A673 (cell line): ENCODE measurements at places on chromosomes 3 and 15.
A peak's percentile ranks its signal among the peaks of the same experiment; 100 is the strongest.

DNA sequence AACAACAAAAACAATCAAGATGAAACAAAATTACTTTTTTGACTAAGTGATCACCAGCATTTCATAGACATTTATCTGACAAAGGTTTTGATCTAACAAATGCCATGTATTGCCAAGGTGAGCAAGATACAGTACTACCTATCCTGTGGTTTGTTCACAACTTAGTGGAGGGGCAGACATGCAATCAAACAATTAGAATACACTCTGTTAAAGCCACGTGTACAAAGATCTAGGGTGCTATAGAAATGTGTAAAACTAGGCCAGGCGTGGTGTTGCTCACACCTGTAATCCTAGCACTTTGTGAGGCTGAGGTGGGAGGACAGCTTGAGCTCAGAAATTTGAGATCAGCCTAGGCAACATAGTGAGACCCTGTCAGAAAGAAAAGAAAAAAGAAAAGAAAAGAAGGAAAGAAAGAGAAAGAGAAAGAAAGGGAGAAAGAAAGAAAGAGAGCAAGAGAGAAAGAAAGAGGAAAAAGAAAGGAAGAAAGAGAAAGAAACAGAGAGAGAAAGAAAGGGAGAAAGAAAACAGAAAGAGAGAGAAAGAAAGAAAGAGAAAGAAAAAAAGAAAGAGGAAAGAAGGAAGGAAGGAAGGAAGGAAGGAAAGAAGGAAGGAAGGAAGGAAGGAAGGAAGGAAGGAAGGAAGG lies 1.4 kb upstream of the TRIM69 start:
- no peak for DNase-seq

- DNase-seq = no peak
Observed at GRCh38 chr3:194476784-194477183, 10.0 kb downstream of the ATP13A3 start.

DNA sequence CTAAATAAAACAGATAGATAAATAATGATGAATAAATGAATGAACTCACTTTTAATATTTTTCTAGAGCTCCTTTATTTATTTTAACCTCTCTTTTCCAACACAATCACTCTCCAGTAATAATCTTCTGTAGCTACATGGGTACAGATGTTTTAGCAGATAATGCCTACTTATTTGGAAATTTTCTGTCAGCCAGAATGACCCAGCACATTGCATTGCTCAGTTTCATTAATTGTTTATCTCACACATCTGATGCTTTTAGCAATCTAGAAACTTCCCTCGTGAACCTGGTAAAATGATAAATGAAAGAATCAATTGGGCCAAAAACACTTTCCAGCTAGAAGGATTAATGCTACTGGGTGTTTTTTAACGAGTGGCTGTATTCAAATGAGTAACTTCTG lies 14.9 kb upstream of the MYH15 start:
- no peak for DNase-seq

DNA sequence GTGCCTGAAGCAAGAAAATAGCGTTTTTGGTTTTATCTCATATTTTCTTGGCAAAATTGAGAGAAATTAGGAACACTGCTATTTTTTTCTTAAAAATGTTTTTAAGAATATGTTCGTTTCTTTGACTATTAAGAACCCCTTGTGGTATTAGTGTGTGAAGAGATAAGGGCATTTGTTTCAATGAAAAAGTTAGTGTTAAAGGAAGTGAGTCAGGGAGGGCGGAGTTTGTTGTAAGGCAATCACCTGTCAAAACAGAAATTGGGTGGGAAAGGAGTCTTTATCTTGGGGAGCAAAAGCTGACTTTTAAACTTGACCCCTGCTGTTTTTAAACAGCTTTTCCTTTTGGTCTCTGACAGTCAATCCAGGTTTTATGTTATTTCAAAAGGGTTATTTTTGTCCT lies 4.2 kb downstream of the RAP2B start:
- no peak for DNase-seq

GRCh38 chr3:9097495-9097894 lies 134.2 kb upstream of the RAD18 start:
- DNase-seq = no peak

DNA sequence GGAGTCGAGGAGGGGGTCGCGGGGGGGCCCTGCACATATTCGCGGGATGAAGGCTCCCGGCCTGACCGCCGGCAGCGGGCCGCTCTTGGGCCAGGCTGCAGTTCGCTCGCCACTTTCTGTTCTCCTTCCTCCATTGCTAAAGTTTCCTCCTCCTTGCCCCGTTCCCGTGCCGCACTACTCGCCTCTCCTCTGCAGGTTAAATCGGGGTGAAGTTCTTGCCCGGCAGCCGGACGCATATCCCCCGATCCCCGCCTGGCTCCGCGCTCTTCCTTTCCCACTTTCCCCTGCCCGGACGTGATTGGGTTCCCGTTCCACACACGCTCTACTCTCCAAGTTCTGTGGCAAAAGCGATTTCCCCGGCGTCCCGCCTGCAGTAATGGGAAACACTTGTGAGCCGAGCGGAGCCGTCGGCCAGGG lies 556 bp downstream of the CRYBG3 start:
- DNase-seq = peak; percentile 55

- no peak for DNase-seq
Observed at GRCh38 chr15:76866008-76866407, 39.1 kb downstream of the SCAPER start.

- DNase-seq = no peak
Observed at GRCh38 chr15:92733934-92734521, 78.5 kb upstream of the FAM174B start.

GRCh38 chr3:123653221-123653682 lies 68.4 kb upstream of the HACD2 start:
- DNase-seq = peak; percentile 67

DNA sequence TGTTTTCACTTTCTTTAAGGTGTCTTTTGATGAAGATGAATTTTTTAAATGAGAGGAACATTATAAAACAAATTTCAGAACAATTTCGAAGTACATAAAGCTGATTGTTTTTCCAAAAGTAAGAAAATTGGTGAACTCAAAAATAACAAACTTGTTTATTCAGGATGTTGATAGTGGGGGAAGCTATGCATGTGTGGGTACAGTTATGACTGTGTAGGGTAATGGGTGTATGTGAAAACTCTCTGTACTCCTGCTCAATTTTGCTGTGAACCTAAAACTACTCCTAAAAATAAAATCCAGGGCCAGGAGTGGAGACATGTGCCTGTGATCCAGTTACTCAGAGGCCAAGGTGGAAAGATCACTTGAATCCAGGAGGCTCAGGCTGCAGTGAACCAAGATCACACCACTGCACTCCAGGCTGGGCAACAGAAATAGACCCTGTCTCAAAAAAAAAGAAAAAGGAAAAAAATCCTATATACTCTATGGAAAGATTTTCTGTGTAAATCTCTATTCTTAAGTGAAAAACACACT lies 37.2 kb downstream of the PIK3CB start:
- no peak for DNase-seq

- no peak for DNase-seq
Observed at GRCh38 chr15:33592864-33593263, 282.1 kb downstream of the RYR3 start.

DNA sequence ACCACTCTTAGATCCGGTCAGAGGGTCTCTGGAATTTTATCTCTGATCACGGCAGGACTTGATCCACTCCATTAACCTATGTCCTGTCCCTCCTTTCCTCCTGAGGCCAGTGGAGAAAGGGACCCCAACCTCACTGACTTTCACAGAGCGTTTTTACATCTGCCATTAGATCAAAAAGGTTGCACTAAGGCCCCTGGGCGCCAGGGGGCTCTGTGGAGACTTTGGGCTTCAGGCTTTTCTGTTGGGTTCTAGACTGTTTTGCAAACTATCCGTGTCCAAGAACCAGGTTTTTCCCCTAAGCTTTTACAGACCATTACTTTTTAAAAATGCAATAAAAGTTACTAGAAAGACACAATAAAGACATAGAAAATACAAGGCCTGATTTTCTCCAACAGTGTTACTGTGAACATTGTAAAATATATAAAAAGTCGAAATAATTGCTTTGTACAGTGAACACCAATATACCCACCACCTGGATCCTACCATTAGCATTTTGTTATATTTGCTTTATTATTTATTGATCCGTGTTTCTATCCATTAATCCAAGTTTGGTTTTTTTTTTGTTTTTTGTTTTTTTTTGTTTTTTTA lies 159.7 kb downstream of the POLR2M start:
- peak; percentile 79 for DNase-seq

GRCh38 chr3:127674790-127675189 lies 2.0 kb downstream of the ABTB1 start:
- no peak for DNase-seq

GRCh38 chr3:62228467-62228866 lies 144.9 kb downstream of the FEZF2 start:
- DNase-seq = no peak

DNA sequence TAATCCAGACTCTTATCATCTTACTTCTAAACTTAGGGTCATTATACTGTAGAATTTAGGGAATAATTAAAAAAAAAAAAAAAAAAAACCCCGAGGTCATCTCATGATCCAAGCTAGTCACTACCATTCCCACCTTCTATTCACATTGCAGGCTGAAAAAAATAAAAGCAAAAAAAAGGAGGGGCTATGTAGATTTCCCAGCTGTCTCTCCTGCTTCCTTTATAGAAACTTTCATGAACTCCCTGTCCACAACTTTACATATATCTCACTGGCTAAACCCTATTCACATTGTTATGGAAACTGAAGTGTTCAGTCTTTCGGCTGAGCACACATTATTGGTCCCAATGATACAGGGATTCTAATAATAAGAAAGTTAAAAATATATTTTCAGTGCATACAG lies 156.2 kb upstream of the TP63 start:
- DNase-seq = no peak

DNA sequence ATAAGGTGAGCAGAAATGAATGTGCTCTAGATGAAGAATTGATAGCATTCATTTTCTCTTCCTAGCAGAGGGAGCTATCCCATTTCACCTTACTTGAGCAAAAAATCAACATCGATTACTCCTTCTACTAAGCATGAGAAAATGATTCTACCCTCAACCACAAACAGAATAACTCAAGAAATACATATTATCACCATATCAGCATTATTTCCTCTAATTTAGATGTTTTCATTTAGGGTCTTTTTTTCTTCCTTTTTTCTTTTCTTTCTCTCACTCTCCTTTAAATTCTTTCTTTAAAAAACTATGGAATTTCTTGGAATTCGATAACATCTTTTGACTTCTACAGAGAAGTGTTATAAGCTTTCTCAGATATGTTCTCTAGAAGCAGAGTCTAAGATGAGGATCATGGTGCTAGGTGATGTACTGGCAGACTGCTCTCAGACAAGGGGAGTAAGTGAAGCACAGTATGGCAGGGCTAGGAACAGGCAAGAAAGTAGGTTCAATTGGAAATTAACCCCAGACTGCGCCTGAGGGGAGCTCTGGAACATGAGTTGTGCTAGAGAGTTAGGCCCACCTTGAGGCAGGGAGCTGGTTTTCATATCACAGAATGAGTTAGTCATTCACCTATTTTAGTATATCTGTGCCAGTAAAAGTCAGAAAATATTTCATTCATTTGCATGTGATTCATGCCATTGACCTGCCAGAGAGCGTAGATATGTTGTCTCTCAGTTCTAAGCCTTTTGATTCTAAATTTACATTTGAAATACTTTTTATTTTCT lies 279.2 kb upstream of the KCNH8 start:
- no peak for DNase-seq

DNA sequence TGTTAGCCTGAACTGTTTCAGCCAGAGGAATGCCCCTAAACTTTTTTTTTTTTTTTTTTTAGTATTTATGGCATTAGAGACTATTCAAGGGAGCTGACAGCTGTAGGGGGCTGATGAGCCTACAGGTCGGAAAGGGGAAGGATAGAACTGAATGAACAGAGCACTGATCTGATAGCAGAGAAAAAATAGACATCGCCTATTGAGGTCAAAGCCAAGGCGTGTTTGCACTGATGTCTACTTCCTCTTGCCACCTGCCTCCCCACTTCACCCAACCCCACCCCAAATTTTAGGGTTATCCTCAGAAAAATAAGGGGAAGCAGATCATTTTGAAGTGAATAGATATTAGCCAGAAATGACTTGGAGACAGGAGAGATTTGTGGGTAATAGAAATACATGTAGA lies 3.0 kb upstream of the ZMAT3 start:
- DNase-seq = no peak

- no peak for DNase-seq
Observed at GRCh38 chr3:158103081-158103886, 2.9 kb downstream of the SHOX2 start.

DNA sequence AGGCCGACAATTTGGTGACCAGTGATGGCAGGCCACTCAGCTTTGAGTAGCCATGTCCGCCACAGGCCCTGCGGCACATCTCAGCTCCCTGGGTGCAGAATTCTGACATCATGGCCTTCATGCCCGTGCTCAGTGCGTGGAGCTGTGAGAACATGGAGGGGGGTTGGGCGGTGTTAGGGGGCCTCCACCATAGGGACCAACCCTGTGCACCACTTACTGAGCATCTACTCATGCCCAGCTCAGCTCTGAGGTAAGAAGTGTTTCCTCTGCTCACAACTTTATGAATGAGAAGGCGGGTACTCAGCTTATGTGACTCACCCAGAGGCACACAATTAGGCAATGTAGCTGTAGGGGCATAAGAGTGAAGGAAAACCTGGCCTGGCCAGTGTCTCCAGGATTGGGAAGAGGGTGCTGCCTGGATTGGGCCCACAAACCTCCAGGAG lies 10.5 kb downstream of the ACOX2 start:
- peak; percentile 87 for DNase-seq

DNA sequence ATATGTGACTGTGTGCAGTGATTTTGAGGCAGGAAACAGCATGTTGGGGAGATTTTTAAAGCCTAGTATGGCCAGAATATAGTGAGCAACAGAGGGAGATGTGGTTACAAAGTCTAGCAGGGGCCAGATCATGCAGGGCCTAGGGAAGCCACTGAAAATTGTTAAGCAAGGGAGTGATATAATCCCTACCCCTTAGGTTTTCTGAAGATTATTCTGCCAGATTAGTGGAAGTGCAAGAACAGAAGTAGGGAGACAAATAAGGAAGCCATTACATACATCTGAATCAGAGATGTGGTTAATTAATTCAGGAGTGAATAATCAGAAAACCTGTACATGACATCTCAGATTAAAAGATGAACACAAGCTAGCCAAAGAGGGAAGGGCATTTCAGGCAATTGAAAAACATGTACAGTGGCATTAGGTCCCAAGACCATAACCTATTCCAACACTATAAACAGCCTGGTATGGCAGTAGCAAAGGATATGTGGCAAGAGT lies 54.8 kb downstream of the MSL2 start:
- DNase-seq = no peak

DNA sequence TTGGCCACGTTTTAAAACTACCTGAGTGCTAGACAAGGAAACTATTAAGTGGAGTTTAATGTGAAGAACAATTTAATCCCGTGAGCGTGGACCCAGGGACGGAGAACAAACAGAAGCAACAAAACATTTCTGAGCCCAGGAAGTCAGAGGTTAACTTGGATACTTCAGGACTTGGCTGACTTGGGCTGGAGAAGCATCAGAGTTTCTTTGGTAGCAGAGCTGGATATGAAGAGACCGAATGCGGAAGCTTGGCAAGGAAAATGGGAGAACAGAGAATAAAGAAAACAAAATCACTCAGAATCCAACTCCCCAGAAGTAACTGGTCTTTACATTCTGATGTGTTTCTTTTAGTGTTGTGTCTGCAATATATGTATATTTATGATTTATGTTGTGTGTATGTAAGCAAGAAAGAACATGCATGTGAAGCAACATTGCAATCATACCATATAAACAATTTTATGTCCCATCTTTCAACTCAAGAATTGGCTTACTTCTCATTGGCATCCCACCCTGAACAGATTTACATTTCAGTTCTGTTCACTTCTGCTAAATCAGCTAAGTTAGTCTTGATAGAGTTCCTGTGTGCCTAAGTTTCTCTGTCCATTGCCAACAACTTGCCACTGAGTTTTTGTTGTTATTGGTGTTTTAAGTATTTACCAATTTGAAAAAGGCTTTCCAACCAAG lies 17.2 kb upstream of the PLOD2 start:
- no peak for DNase-seq

- DNase-seq = no peak
Observed at GRCh38 chr3:139213936-139214335, 129.9 kb upstream of the MRPS22 start.
